Spinal cord (tissue), 10 donors: ENCODE measurements at places on chromosomes 1 and 21. TPM values are rescaled to one million over a fixed set of nuclear protein-coding genes. Genes with fewer than 3 reads are reported as not detected.

ENO1 gene
- 389 TPM for total RNA-seq

LRRC71 gene
- 0.30 TPM for total RNA-seq

- DNase-seq = no peak
Observed at GRCh38 chr1:44636688-44637598, 37.3 kb downstream of the TMEM53 start.

GRCh38 chr1:54768093-54768492 lies 3.8 kb upstream of the PARS2 start:
- no peak for DNase-seq

GRCh38 chr1:207217778-207218511 lies 103.5 kb upstream of the CD55 start:
- no peak for DNase-seq

DNA sequence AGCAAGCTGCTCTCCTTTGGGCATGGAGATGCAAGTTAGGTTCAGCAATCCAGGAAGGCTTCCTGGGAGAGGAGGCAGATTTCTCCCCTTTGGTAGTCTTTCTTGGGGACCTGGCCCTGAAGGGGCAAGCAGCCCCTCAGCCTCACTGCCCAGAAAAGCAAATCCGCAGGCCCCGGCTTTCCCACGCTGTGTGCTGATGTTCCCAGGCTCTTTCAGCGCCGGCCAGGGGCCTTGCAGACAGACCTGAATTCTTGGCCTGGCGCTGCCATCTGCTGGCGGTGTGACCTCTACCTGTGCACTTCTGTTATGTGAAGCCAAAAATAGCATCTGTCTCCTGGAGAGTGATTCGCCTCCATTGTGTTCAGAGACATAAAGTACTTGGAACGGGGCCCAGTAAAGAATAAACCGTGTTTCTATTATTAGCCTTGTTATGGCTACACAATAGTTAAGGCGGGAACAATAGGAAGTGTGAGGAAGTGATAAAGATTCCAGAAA lies 64.8 kb downstream of the ALPL start:
- peak; percentile 46 for DNase-seq

ANKRD34A gene
- 1.8 TPM for total RNA-seq

DNA sequence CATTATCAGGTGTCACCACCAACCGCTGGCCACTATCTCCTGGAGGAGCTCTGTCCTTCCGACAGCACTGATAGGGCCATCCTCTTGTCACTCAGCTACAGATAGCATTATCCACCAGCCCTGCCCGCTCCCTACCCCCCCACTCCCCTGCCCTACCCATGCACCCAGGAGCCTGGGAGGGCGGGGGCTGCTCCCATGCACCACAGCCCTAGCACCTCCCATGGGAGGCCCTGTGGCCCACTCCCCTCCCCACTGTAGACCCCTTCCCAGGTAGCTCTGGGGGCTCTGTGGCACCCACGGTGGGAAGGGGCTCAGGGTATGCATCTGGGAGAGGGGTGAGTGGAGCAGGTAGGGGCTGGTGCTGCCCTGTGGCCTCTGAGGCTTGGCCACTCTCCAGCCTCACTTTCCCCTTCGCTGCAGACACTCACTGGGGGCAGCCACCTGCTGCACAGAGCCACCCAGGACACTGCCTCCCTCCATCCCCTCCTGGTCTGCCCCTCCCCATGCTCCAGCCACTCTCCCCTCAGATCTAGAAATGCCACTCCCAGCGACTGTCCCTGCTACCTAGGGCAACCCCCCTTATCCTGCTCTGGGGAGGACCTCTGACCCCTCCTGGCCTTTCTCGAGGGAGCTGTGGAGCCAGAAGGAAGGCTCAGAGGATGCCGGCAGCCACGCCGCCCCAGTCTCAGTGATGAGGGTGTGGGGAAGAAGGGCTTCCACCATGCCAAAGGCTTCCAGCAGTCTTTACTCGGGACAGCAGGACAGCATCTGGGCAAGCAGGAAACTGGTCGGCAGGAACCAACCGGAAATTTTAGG lies 58.5 kb downstream of the WNT9A start:
- DNase-seq = no peak

DNA sequence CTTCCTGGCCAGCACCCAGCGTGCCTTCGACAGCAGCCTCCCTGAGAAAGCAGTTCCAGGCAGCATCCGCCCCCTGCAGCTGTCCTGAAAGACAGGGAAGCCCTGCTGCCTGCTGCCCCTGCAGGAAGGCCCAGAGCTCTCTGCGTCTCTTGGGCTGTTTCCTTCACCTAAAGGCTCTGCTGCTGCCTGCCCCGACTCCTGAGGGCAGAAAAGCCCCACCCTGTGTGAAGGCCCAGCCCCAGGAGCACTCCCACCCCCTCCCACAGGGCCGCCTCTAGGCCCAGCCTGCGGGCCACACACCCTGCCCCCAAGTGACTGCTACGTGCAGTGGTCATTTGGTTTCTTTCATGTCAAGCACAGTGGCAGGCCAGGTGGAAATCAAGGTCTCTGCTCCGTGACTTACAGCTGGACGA lies 12.4 kb downstream of the RIPK4 start:
- no peak for DNase-seq

GRCh38 chr1:212013672-212014071 lies 21.7 kb downstream of the INTS7 start:
- no peak for DNase-seq

DNA sequence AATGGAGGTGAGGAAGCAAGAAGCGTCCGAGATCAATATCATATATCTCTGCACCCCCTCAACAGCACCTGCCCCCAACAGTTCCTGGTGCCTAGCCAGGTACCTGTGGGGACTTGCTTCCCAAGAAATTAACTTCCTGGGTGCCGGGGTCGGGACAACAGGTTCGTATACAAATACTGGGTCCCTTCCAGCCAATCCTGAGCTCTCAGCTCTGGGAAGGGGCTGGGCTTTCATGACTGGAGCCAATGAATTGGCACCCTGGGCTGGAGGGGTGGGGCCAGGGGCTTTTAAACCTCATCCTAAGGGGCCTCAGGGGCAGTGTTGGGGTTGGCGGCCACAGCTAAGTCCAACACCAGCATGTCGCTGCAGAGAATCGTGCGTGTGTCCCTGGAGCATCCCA lies at the start of gene PADI3:
PADI3 (plus strand) TSS at position 318 of the 400 bp plus-strand sequence; CDS start at position 358, 40 bp downstream.
- DNase-seq = no peak

KRTAP21-2 gene
- not detected for total RNA-seq

WDR64 gene
- 0.11 TPM for total RNA-seq

C2CD4D gene
- total RNA-seq = not detected

NASP gene
- total RNA-seq = 64.5 TPM

DNA sequence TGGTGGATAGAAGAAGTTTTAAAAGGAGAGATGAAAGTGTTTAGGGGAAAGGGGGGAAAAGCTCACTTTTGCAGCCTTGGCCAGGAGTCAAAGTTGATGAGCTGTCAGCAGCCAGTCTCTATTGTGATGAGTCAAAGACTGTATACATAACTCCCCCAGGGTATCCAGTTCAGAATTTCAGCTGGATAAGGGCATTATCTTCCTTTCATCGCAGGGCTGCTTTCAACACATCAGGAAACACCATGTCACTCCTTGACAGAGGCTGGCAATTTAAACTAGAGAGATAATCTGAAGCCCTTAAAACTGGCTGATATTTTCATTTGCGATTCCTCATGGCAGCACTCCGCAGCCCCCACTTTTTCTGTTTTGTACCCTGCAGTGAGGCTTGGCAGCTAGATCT lies 328.5 kb downstream of the TBX15 start:
- DNase-seq = no peak

- DNase-seq = no peak
Observed at GRCh38 chr1:190615818-190616217, 138.2 kb upstream of the BRINP3 start.

DNA sequence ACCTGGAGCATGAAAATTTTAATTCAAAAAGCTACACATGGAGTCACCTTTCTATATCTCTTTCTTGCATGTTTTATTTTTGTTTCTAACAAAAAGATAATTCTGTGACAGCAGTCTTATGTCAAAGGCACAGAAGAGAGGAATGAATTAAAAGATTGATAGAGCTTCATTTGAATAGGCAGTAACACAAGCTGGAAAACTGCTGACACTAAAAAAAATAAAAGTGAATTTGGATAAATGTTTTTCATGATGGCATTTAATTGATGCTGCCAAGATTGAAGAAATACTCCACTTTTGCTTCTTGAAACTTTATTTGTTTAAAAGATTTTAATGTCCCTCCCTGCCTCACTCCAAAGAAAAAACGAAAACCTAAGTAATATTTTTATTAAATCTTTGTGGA lies 887.4 kb downstream of the PLA2G4A start:
- DNase-seq = no peak

- no peak for DNase-seq
Observed at GRCh38 chr1:11746795-11747487, 11.0 kb downstream of the AGTRAP start.

DNA sequence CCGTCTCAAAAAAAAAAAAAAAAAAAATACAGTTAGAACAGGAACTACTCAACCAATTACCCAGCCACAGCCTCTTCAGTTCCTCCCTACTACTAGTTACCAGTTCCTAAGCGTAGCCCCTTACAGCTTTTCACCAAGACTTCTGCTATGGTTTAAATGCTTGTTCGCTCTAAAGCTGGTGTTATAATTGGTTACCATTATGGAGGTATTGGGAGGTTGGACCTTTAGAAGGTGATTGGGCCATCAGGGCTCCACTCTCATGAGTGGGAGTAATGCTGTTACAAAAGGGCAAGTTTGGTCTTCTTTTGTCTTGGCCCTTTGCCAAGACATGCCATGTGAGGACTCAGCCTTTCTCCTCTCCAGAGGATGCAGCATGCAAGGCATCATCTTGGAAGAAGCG lies 3.0 kb upstream of the SMPDL3B start:
- no peak for DNase-seq

DNA sequence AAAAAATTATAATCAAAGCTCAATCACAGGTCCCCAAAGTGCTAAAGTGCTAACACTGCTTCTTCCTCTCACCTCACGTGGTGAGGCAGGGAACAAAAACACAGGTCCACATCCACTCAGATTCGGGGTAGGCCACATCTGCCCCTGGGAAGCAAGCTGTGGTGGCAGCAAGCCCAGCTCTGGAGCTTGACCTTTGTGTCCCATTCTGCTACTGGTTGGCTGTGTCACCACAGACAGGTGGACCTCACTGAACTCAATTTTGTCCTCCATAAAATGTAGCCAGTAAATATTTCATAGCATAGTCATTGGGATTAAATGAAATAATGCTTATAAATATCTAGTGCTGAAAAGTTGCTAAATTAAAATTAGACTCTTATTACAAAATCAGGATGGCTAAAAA lies 8.5 kb downstream of the AZIN2 start:
- no peak for DNase-seq

DPT gene
- 9.4 TPM for total RNA-seq

- no peak for DNase-seq
Observed at GRCh38 chr21:41979335-41979734, 25.5 kb upstream of the C2CD2 start.

DNA sequence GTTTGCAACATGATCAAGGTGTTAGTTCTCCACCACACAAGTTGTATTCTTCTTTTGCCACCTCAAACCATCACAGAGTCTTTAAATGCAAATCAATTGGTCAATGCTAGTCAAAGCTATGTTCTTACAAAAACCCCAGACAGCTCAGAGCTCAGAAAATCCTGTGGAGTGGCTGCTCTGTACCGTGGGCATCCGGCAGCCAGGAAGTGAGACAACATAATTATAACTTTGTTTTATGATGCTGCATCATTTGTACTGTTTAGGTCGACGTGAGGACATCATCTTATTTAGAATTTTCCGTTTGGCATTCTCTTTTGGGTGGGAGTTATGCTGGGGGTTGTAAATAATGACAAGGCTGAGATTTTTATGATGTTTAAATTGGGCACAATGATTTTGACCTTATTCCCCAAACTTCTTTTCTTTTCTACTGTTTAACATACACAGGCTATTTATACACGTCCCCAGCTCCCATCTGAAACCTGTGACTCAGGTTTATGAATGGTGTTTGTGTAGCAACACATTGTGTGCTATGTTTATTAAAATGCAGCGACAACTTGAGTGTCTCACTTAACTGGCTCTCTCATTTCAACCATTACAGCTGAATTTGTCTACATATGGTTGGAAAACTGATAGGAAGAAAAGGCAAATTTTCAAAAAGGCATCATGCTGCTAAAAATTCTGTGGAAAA lies 124.0 kb downstream of the CNIH3 start:
- no peak for DNase-seq

DNA sequence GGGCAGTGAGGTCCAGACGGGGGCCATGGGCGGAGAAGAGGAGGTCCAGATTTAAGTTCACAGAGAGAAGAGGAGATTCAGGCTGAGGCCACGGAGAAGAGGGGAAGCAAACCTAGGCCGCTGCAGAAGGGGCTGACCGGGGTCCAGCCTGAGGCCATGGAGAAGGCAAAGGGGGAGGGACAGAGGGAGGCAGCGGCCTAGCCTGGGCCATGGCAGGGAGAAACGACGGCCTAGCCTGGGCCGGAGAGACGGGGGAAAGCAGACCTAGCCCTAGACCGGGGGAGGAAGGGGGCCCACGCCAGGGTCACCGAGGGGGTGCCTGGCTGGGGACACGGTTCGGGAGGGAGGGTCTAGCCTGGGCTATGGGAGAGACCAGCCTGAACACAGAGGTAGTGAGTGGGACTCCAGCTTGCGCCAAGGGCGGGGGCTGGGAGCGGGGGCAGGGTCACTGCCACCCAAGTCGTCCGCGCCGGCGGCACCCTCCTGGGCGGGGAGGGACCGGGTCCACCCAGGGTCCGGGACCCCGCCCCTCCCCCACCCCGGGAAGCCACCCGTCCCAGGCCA lies 459 bp downstream of the CAPZB start:
- no peak for DNase-seq

DPYD gene
- total RNA-seq = 17.3 TPM

- no peak for DNase-seq
Observed at GRCh38 chr1:1059494-1060280, 14.4 kb downstream of the RNF223 start.
